ENCODE measurements at places on chromosomes 12 and 14.

GRCh38 chr12:28938056-28938455 is 211.0 kb upstream of the FAR2 start:
- no peak for DNase-seq

GRCh38 chr14:97788364-97788763 is 991.2 kb downstream of the VRK1 start:
- no peak for DNase-seq

- no peak for DNase-seq
These were observed 177.1 kb upstream of the SLC38A2 start for GRCh38 chr12:46549527-46550265.

DNA sequence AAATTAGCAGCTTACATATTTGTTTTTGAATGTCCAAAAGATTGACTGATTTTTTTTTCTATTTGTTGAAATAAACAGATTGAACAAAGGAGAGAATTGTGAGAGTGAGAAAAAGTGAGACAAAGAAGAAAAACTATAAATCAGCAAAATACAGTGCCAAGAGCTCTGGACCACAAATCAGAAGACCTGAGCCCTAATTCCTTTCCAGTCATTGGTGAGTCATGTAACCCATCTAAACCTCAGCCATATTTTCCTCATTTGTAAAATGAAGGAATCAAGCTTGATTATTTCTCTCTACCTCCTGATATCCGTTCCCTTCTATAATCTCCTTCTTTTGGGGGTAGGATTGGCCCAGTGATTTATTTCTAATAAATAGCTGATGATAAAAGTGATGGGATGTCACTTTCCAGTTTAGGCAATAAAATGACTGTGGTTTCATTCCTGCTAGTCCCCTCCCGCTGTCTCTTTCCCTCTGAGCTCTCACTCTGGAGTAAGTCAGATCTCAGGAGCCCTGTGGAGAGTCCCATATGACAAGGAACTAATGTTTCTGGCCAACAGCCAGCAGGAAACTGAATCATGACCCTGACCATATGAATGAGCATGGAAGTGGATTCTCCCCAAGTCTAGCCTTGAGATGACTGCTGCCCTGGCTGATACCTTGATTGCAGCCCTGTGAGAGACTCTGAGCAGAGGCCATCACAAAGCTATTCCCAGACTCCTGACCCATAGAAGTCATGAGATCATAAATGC is 218.9 kb downstream of the ACSS3 start:
- DNase-seq, result no peak

DNA sequence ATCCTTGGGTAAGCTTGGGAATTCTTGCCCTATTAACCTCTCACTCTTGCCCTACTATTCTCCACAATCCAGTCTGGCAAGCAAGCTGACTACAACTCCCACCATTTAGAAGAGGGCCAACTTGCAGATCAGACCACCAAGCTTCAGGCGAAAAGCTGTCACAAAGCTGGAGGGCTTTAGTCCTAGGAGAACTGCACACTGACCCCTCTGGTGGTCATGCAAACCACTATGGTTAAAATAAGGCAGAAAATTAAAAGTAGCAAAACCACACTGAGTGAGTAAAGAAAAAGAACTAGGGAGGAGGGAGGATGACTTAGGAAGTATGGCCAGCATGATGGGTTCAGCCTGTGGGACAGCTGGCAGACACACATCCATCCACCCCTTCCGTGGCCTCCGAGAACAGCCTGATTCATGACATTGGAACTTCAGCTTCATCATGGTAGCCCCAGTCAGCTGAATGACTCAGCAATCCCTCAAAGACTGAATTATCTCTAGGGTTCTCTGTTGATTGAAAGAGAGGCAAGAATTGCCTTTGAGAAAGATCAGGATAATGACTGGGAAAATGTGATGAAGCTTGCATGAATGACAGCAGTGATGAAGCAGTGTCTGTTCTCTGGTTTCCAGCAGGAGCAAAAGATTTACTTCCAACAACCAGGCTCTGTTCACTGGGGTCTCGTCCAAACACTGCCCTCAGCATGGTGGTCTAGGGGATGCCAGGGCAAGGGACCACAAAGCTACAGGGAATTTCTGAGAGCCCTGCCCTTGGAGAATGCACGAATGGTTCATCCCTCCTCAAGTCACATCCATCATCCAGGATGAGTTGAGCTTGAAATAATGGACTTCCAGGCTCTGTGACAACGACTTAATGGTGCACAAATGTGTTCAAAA is 24.4 kb downstream of the PITPNM2 start:
- DNase-seq, result no peak

DNA sequence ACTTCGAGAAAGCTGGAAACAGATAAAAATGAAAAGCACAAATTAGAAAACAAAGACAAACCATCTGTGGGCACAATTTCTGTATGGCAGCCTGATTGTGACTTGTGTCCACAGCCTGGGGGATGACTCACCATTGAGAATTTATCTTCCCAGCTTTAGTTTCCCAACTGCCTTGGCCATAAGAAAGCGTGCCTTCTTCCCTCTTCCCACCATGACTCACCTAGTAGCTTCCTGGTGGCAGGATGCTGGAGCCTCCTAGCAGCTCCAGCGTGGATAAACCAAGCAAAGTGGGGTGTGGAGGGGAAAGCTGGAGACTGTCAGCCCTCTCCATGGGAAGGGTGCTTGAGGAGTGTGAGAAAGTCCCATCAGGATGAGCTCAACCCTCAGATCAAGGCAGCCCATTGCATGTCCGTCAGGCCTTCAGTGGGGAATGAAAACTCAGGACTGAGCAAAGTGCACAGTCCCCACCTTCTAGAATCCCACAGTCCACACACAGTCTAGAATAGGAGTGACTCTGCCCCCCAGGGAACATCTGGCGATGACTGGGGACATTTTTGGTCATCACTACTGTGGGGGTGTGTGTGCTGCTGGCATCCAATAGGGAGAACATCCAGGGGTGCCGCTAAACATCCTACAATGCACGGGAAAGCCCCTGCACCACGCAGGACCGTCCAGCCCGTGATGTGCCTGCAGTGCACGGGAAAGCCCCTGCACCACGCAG is 22.4 kb upstream of the SERPINA6 start:
- DNase-seq, result no peak

All from aorta (tissue), 5 donors.